GM23338 (cell line): ENCODE measurements at places on chromosomes 13 and 19.
A peak's percentile ranks its signal among the peaks of the same experiment; 100 is the strongest.

- no peak for DNase-seq
These were observed 26.7 kb downstream of the ZNF850 start for GRCh38 chr19:36745870-36746269.

GRCh38 chr13:22176968-22177520, 506.2 kb downstream of the FGF9 start:
- no peak for DNase-seq

GRCh38 chr19:29211562-29212355, 1.2 kb downstream of the UQCRFS1 start:
- peak; percentile 20 for DNase-seq

- no peak for DNase-seq
These were observed 600 bp upstream of the ZNF226 start for GRCh38 chr19:44164327-44164672.

DNA sequence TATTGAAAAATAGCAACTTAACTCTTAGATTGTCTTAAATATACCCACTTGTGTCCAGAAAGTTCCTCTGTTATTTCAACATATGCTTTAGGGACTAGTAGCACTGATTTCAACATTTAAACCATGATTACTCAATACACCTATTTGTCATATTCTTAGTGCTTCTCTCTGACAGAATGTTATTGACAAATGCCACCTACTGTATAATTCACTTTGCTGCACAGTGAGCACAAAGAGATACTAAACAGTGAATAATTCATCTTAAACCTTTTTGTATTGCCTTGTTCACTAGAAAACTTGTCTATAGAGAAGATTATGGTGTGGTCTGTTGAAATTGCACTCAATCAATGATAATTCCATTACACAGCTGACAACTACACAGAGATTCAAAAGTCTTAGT, 692.6 kb downstream of the PCDH17 start:
- no peak for DNase-seq

DNA sequence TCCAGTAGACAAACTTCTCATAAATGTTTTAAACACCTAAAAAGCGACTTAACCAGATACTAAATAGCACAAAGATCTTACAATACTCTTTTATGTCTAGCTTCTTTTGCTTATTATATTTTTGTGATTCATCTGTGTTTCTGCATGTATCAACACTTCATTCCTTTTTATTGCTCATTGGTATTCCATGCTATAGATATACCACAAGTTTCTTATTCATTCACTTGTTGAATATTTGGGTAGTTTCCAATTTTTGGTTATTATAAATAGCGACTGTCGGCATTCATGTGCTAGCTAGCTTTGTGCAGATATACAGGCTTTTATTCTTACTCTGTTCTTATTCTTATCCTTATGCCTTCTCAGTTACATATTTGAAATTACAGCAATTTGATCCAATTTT, 50.0 kb upstream of the RGCC start:
- DNase-seq: no peak

GRCh38 chr13:92537471-92537870, 689.1 kb upstream of the GPC6 start:
- DNase-seq: no peak

DNA sequence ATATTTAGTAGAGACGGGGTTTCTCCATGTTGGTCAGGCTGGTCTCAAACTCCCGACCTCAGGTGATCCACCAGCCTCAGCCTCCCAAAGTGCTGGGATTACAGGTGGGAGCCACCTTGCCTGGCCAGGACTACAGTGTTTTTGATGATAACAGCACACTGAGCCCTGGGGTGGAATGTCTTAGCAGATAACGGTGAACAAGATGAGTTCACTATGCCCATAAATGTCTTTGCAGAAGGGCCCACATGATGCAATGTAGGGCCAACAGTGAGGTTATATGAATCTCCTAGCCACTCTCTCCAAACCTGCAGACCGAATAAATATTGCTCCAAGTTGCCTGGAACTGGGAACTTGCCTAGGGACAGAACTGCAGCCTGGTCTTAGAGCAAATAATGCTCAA, 235.1 kb downstream of the COG6 start:
- DNase-seq: no peak

DNA sequence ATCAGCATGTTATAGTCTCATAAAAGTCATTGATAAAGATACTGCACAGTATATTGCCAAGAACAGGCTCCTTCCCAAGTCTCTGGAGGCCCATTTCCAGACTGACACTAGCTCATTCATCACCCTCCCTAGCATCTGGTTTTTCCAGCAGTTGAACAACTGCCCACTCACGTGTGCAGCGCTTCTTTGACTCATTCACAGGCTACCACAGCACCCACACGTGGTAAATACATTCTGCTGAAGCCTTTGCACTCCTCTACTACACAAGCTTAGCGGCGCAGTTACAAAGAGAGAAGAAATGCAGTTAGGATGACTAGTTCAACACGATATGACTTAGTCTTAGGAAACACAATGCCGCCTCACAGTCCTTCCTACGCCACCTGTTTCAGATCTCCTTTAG, 87.7 kb downstream of the DOCK9 start:
- DNase-seq: no peak

- DNase-seq: no peak
These were observed 64.6 kb downstream of the CCNE1 start for GRCh38 chr19:29876414-29876813.

- peak; percentile 54 for DNase-seq
These were observed 2.2 kb upstream of the EID2 start for GRCh38 chr19:39542206-39542605.

DNA sequence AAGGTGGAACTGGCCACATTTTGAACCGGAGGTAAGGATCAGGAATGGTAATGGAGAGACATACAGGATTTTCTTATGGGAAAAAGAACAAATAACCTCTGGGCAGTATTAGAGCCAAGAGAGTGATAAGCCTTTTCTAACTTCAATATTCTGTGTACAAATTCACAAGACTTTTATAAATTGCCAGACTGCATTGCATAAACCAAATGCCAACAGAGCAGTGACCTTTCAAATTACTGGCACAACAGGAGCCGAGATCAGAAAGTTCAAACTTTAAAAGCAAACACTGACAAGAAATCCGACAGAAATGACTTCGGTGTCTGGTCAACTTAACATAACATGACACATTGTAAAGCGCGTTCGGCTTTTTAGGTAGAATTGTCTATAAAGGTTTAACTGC, 737.1 kb downstream of the GPC5 start:
- no peak for DNase-seq

GRCh38 chr19:48639483-48640375, 2.5 kb upstream of the DBP start:
- peak; percentile 63 for DNase-seq

DNA sequence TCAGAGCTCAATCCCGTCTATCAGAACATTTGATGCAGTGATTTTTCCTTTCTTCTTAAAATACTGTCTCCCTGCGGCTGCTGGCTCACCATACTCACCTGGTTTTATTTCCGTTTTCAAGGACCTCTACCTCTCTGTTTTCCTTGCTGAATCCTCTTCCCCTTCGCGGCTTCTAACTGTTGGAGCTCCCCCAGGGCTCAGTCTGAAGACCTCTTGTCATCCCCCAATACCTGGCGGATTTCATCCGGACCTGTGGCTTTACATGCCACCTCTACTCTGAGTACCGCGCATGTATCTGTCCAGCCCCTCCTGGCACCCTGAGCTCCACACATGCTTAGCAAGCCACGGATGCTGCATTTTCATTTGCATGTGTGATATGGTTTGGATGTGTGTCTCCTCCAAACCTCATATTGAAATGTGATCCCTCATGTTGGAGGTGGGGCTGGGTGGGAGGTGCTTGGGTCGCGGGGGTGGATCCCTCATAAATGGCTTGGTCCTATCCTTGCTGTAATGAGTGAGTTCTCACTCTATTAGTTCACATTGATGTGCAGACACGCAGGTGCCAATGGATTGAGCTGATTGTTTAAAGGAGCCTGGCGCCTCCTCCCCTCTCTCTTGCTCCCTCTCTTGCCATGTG, 106.2 kb upstream of the LSM14A start:
- peak; percentile 33 for DNase-seq

- DNase-seq: peak; percentile 77
These were observed 6.1 kb upstream of the KANK2 start for GRCh38 chr19:11203194-11204075.

GRCh38 chr13:53953183-53953582, 924.6 kb downstream of the OLFM4 start:
- DNase-seq: peak; percentile 4

- DNase-seq: no peak
These were observed 27.6 kb downstream of the ARL11 start for GRCh38 chr13:49655906-49656305.

GRCh38 chr13:33524086-33524485, 238.5 kb upstream of the STARD13 start:
- DNase-seq: no peak

DNA sequence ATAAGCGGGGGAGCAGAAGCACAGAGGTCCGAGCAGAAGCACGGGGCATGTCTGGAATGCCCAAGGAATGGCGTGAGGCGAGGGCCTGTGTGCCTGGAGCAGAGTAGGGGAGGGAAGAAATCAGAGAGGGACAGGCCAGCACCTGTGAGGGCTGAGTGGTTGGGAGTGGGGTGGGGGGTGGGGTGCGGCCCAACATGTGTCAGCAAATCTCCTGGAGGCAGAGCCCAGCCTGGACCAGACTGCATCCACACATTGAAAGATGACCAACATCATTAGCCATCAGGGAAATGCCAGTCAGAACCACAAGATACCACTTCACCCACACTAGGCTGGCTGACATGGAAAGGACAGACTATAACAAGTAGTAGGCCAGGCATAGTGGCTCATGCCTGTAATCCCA, 11.2 kb downstream of the CLASRP start:
- no peak for DNase-seq

GRCh38 chr13:36130552-36131221, 495 bp downstream of the DCLK1 start:
- DNase-seq: peak; percentile 77
